ENCODE measurements at places on chromosomes 3 and 15. TPM values are rescaled to one million over a fixed set of nuclear protein-coding genes. Genes with fewer than 3 reads are reported as not detected.

The NPAP1 gene
- total RNA-seq: 0.28 TPM

GRCh38 chr15:63560741-63561448, 36.3 kb upstream of the FBXL22 start:
- H3K27ac ChIP-seq: no peak overlapping the region
- no peak for DNase-seq
- H3K36me3 ChIP-seq: no peaks in the 10 kb centered on the region
- H3K4me3 ChIP-seq: no peak overlapping the region
- H3K4me1 ChIP-seq: peaks cover 3% of the 10 kb centered on the region

The RARRES1 gene
- 0.39 TPM for total RNA-seq

DNA sequence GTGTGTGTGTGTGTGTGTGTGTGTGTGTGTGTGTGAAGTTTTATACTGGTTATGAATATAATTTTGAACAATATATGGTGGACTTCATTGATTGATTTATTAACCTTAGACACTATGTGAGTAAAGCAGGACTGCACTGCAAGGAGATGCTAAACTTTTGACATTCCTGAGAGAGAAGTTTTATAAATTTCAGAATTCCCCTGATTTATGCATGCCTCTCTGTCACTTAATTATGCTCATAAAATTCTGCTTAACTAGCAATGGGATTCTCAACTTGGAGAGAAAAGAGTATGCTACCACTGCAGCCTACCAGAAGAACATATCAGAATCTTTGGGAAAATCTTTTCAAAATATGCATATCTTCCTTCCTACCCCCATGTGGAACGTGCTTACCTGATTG, 144.6 kb downstream of the B3GALNT1 start:
- H3K27ac ChIP-seq: no peak overlapping the region
- no peak overlapping the region for H3K4me3 ChIP-seq
- no peak for DNase-seq
- H3K27me3 ChIP-seq: no peaks in the 10 kb centered on the region
- H3K36me3 ChIP-seq: no peaks in the 10 kb centered on the region

The GOLGA8S gene
- not detected for total RNA-seq

- no peak for DNase-seq
- no peaks in the 10 kb centered on the region for H3K27me3 ChIP-seq
- H3K4me1 ChIP-seq: peaks cover 4% of the 10 kb centered on the region
- no peaks in the 10 kb centered on the region for H3K36me3 ChIP-seq
- H3K4me3 ChIP-seq: peak overlapping the region; percentile 66
Observed at GRCh38 chr15:42490291-42490670, 660 bp downstream of the ZNF106 start.

The IQCF5 gene
- total RNA-seq: not detected

GRCh38 chr15:71899674-71900073, 89.3 kb downstream of the NR2E3 start:
- no peak overlapping the region for H3K4me3 ChIP-seq
- H3K27me3 ChIP-seq: no peaks in the 10 kb centered on the region
- no peaks in the 10 kb centered on the region for H3K4me1 ChIP-seq
- H3K36me3 ChIP-seq: peaks cover 28% of the 10 kb centered on the region
- no peak for DNase-seq

Measured in cardiac muscle cell (in vitro differentiated cells and primary cell).